ENCODE measurements at places on chromosomes 1 and 21.

DNA sequence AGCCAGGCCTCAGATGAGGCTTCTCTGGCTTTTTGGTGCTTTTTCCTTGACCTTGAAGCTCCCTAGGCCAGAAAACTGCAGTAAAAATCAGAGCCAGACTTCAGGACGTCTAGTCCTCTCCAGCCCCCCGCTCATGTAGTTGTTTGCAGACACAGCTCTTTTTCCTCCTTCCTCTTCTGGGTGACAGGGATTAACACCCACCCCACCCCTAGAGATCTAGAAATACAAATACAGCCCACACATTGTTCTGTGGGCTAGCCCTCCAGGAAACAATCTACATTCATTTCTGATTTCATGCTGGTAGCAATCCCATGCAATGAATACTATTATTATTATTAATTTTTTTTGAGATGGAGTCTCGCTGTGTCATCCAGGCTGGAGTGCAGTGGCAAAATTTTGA lies 9.9 kb upstream of the CLSTN1 start:
- DNase-seq: no peak

DNA sequence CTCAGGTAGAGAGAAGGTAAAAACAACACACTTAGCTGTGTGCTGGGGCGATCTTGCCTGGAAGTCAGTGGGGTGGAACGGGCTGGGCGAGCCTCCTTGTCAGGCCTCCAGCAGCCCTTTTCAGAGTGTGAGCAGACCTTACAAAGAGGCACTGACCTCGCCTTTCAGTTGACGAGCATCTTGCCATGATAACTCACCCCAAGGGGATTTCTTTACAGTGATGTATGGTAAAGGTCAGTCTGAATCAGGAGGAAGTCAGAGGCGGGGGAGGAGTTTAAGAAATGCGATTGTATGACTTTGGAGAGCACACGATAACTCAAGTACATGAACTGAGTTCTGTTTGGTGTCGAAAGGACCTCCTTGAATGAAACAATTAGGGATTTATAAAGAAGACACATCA lies 326.5 kb upstream of the PROX1 start:
- DNase-seq: no peak

- no peak for DNase-seq
These were observed 694.4 kb downstream of the LTN1 start for GRCh38 chr21:28298251-28298672.

DNA sequence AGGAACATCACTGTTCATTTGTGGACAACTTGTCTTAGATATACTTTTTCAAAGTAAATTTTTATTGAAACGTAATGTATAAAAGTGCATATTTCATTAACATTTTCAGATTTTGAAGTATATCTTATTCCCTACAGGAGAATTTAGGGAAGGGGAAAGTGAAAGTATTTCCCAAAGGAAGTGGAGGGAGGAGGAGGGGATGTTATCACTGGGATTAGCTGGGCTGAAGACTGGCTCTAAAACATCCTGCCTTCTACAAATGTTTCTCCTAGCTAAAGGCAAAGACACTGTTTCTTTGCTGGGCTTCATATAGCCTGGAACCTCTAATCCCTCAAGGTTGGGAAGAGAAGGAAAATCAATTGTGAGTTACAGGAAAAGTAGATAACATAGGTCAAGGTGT lies 7.1 kb upstream of the ZNF697 start:
- no peak for DNase-seq

DNA sequence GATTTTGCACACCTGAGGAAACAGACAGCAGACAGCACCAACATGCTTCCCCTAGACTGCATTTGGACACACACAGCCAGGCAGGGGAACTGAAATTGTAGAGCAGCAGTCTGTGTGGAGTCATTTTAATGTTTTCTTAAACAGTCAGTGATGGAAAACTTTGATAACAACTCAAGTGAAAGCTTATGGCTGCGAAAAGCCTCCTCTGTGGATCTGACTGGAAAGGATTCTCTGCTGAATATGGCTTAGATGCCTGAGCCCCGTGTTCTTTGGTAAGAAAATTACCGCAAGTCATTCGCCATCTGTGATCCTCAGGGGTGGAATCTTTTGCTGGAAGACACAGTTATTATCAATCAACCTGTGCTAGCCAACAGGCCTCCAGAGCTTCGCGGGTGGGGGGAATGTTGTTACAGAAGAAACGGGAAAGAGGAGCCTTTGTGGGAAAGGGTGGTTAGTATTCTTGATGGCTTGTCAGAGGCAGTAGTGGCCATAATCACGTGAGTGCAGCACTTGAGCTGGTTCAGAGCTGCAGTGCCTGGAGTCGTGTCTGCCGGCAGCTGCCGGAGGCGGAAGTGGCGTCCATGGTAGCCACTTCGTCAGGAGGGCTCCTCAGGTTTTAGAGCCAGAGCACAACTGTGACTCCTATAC lies 204.7 kb downstream of the ST6GALNAC3 start:
- DNase-seq: no peak

- DNase-seq: no peak
These were observed 742 bp downstream of the ARTN start for GRCh38 chr1:43934101-43934985.

DNA sequence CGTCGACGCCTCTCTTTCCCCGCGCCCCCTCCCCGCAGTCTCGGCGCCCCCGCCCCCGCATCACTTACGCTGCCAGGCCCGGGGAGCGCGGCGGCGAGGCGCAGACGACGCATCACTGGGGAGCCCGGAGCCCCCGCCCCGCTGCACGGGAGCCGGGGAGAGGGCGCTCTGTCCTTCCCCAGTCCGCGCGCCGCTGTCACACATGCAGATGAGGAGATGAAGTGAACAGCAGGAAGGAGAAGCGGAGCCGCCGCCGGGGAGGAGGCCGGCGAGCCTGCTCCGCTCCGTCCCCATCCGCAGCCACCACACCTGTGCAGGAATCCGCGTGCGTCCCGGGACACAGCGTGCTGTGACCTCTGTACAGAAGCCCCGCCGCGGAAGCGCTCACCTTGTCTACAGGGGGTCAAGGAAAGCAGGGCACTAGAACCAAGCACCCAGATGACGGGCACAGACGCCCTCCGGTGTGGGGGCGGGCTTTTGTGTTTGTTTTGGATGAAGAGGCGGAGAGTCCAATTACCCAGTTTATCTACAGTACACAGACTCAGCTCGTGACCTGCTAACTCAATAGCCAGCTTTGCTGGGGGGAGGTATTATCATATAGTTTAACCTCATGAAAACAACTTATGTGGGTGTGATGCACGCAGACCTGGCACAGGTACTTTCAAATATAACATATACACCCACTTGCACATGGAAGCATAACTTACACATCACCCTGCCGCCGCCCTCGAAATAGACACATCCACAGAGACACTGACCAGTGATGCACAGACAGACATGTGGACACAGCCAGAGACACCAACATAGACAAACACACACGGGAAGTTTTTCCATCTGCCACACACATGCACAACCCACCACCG lies 12.4 kb downstream of the KLHDC8A start:
- no peak for DNase-seq

DNA sequence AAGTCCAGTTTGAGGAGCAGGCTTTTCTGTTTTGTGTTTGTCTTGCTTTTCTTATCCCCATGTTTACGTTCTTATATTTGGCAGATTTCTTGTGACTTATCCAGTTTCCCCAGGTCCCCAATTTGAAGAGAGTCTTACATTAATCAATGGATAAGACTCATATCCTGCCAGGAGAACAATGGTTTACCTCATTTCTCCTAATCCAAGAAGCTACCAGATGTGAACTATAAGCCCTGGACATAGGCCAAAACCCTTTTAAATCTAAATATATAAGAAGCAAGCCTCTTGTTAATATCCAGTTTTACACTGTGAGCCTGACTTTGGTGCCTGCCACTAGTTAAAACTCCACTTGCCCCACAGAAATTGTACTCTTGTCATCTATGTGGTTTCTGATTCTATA lies 15.1 kb upstream of the COP1 start:
- DNase-seq: no peak

DNA sequence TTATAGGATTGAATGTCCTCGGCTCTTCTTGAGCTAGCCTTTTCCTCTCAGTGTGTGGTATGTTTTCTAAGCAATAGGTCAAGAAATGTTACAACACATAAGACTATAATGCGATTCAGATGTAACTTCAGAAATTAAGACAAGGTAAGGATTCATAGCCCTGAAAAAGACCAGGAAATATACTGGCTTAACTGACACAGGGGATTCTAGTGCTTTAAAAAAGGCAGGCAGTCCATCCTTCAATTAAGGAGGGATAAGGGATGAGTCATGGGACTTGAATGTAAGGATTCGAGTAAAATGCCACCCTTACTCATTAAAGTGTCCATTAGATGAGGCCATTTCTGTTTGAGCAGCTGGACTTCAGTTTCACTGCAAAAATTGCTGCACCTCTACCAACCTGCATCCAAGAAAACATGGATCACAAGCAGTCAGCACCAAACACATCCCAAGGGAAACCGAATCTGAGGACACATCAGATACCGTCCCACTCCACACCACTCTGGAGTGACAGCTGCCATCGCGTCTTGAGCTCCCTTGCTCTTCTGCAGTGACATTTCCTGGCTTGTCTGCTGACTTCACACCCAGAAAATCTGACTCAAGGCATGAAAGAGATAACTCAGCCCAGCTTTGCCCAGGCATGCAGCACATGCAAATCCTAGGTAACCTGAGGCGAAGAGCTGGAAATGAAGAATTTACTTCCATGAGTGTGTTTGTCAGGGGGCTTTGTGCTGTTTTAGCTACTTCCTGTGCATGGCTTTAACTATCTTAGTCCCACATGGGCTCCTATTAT lies 37.8 kb downstream of the NGF start:
- DNase-seq: no peak

DNA sequence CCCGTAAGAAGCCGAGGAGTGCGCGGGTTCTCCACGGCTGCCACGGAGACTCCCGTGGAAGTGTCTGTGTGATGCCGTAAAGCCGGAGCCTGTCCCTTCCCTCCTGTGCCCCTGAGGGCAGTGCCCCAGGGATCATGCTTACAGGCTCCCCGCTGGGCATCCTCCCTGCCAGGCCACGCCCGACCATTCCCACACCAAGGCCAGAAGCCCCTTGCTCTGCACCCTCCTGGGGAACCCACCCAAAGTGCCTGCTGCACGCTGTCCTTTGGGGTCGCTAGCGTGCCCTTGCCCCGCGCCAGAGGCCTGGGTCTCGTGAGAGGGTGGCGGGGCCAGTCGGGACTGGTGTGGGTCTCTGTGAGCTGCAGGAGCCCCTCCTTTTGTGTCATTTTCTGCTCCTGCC lies 228.5 kb upstream of the C1orf174 start:
- no peak for DNase-seq

GRCh38 chr1:97920276-97920831 lies 480 bp downstream of the DPYD start:
- no peak for DNase-seq

- DNase-seq: no peak
These were observed 153.2 kb downstream of the VPS13D start for GRCh38 chr1:12383001-12383400.

- no peak for DNase-seq
These were observed 26.6 kb upstream of the RGS13 start for GRCh38 chr1:192609110-192610079.

DNA sequence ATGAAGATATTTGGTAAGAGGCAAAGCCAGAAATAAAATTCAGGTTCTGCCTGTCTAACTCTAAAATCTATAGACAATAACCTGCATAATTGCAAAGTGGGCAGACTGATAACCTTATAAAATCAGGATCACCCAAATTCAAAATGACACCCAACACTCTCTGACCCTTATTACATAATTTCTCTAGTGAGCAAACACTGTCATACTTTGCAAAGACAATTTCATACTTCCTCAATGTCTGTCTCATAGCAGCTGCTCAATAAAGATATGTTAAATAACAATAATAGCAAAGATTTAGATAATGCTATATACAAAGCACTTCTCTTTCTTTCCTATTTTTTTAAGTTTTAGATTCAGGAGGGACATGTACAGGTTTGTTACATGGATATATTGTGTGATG lies 118.5 kb downstream of the UCHL5 start:
- DNase-seq: no peak

- DNase-seq: no peak
These were observed 33.2 kb downstream of the KCND3 start for GRCh38 chr1:111956155-111956771.

DNA sequence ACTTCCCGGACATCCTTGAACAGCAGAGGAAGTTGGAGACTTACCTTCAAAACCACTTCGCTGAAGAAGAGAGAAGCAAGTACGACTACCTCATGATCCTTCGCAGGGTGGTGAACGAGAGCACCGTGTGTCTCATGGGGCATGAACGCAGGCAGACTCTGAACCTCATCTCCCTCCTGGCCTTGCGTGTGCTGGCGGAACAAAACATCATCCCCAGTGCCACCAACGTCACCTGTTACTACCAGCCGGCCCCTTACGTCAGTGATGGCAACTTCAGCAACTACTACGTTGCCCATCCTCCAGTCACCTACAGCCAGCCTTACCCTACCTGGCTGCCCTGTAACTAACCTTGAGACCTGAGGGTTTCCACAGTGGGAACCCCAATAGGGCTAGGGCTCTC lies 17.9 kb downstream of the TENT5C start:
- DNase-seq: no peak

DNA sequence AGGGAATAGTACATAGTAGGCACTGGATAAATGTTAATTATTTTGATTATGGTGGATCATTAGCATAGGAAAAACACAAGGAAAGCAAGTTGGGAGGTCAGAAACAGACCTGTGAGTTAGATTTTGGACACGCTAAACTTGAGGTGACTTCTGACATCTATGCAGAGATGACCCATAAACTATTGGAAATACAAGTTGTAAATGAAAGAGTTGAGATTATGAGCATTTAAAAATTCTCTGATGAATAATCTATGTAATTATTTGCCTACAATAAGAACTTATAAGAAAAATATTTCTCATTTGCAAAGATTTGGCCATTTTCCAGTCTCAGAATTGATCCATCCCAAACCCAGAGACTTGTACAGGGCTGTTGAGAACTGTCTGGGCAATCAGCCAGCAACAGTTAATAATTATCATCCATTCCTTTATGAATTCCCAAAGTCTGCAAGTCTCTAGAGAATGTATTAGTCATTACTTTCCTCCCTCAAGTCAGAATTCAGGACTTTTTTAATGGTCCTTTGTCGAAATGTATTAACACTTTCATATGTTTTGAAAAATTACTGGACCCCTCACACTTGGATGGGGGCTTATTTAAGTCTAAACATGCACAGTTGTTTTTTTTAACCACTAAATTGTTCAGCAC lies 19.4 kb upstream of the SLAMF6 start:
- no peak for DNase-seq

GRCh38 chr1:9449110-9449627 lies 90.1 kb upstream of the SLC25A33 start:
- DNase-seq: no peak

All from AG04450 (cell line).